DMS 273 treated with DMSO at 0.1 percent for 48 hours (cell line): ENCODE measurements at places on chromosomes 11 and 22.

GRCh38 chr22:31039393-31039792 lies 41.7 kb upstream of the SMTN start:
- DNase-seq: no peak

DNA sequence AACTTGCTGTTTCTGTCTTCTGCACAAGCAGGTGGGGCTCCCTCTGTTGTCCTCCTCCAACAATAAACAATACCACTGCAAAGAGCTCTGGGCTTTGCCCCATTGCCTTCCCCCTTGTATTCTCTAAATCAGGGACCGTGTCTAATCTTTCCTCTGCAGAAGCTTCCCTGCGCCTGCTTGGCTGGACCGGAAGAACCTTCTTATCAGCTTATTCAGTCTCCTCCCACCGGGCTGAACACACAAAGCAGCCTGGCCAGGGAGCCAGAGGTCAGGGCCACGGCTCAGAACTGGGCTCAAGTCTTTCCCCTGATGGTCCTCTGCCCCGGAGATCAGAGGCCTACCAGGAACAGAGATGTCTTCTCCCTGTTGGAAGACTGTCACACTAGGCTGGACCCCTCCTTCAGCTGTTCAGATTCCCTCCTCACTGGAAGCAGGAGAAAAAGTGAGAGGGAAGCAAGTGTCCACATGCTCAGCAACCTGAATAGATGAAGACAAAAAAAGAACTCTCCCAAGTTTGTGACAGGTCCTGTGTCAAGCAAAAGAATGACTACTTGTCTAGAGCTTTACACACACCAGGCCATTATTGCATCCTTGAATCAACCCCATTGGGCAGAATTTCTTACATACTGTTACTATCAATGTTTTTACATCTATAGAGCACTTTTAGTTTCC lies 63.7 kb downstream of the RAB30 start:
- DNase-seq: no peak

- no peak for DNase-seq
These were observed 56.8 kb upstream of the CLMP start for GRCh38 chr11:123251657-123252344.

- no peak for DNase-seq
These were observed 10.4 kb downstream of the AP1B1 start for GRCh38 chr22:29377979-29378378.

DNA sequence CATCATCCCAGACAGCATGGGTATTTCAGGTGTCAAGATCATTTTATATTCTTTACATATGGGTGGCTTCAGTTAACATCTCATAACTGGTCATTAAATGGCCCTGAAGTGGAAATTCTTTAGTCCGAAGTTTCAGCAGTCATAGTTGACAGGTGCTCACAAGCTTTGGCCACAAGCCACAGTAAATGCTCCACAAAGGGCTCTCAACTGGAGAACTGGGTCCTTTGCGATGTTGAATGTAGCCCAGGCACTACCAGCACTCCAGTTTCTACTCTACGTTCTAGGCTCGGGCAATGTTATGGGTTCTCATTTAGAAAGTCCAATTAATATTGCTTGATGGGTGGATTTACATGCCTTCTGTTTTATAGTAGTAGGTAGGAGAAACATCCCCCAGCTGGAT lies 206.3 kb downstream of the CWF19L2 start:
- no peak for DNase-seq

DNA sequence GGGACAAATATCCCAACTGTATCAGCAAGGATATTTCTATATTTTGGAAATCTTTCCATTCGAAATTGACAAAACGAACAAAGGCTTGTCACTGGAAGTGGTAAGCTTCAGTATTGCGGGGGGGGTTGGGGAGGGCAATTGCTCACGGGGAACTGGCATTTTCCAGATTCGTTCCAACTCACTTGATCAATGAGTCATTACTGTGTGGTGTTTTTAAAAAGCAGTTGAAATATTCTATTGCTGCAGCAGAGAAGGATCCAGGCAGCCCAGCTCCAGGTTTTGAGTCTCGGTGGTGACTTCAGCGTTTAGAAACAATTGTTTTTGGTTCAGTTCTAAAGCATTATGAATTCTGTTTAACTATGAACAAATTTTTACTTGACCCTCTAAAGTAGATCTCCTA lies 33.8 kb upstream of the FBLN1 start:
- DNase-seq: no peak

DNA sequence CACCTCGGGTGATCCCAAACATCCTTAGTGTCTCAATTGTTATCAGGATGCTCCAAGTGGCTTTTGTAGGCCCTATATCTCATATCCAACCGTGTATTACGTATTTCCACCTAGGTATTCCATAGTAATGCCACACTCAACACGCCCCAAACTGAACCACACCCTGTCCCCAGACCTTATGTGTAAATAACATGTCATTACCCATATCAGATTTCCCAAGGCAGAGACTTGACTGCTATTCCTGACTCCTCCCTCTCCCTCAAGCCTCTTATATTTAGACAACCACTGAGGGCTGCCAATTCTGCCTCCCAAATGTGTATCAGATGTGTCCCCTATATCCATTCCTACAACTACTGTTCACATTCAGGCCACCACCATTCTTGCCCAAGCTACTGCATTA lies 132.8 kb upstream of the NCAM1 start:
- no peak for DNase-seq

GRCh38 chr22:42719656-42720262 lies 911 bp downstream of the A4GALT start:
- DNase-seq: no peak

- DNase-seq: no peak
These were observed 15.4 kb downstream of the YPEL4 start for GRCh38 chr11:57634311-57634710.

DNA sequence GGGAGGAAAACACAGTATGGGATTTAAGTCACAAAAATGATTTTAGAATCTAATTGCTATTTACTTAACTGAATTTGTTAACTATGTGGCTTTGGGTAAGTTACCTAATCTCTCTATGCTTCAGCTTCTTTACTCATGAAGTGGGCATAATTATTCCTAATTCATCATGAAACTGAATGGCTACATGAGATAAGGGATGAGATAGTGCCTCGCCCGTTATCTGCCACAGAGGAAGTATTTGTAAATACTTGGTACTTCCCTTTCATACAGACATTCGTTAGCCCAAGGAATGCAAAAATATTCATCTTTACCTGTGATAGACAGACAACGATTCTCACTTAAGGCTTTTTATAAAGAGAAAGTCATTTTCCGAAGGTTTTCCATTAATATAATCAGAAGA lies 221.2 kb upstream of the BLID start:
- no peak for DNase-seq

- DNase-seq: no peak
These were observed 1.9 kb downstream of the OR52H1 start for GRCh38 chr11:5546457-5546856.
